Small intestine (tissue), 16 donors: ENCODE measurements at places on chromosomes 2 and 18.

DNA sequence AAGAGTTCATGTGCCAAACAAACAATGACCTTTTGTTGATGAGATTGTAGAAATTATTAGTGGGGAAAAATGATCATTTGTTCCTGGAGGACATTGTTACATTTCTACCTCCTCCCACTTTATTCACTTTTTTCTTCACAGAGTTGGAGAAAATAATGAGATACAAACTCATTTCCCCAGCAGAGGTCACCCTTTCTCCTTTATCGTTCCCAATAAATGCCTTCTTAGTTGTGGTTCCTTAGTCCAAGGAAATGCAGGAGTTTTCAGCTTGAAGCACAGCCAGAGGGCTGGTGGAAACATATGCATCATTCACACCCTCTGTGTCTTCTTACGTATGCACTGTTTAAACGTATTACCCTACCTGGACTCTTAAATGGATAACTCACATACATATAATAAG lies 108.8 kb downstream of the SLC4A3 start:
- peak; percentile 67 for DNase-seq

DNA sequence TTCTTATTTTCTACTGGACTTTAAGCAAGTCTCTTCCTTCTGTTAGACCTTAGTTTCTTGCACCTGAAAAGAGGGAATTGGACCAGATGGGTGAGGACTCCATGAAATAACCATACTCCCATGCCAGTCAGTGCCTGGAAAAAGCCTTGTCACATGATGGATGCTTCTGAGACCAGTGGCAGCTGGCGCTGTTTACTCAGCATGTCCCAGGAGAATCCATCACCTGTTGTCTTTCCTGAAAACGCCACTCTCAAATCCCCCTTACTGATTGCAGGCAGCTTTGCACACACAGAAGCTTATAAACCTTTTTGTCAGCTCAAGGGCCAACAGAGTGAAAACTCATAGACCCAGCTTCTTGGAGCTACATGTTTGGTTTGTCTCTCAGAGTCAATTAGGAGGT lies 117.6 kb downstream of the POLE4 start:
- no peak for DNase-seq

DNA sequence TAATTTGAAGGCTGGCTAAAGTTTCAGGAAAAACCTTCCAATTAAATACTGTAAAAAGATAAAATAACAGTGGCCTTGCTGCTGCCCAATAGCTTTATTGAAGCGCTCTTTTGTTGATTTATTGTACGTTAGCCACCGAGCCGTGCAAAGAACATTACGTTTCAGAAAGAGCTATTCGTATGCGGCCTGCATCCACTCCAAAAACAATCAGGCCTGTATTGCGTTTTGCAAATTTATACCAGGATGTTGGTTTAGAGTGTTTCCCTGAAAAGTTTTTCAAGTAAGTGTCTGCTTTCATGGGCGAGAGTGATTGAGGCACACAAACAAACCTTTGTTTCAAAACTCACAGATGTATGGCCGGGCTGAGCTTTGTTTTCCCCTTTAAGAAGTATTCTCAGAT lies 257.2 kb upstream of the SALL3 start:
- no peak for DNase-seq

DNA sequence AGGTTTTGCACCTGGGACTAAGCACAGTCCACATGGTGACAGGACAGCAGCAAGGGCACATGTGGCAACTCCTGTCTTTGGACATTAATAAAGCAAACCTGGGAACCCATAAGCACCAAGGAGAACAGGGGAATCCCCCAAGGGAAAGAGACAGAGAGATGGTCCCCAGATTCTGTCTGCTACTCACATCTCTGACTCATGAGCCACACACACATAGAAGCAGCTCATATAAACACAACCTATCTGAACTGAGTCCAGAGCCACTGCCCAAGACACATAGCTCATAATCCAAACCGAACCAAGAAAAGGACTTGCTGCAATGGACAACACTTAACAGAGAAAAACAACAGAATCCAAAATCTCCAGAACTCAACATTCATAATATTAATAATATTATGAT lies 82.5 kb downstream of the OSBPL1A start:
- DNase-seq = no peak

DNA sequence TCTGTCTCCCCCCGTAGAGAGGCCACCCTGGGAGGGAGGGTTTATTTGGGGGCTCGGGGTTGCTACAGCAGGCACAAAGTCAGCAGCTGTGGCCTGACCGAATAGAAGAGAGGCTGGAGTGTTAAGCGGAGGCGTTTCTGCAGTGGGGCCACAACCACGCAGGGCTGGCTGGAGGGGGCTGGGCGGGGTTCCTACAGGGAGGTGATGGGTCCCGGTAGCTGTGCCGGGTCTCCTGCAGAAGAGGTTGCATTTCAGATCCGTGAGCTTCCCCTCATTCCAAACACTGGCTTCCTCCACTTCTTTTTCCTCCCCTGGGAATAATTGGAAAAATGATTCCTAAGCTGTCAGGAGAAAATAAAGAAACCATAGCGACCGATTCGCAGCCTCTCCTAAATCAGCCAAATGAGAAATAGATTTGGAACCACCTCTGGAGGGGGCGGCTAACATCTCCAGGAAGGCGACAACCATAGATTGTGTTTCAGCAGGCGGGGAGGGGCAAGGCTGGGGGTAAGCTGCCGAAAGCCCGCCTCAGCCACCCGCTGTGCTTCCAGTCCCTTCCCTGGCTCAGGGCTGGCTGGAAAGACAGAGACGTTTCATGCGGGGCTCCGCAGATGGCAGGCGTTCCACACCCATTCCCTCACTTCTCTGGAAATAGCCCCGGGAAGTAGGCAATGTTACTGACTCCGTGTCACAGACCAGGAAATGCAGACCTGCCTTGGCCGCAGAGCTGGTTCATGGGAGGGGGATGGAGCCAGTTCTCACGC lies 85.6 kb upstream of the TAF1B start:
- DNase-seq = peak; percentile 46

- DNase-seq = no peak
Observed at GRCh38 chr2:152071092-152071491, 27.8 kb downstream of the CACNB4 start.

DNA sequence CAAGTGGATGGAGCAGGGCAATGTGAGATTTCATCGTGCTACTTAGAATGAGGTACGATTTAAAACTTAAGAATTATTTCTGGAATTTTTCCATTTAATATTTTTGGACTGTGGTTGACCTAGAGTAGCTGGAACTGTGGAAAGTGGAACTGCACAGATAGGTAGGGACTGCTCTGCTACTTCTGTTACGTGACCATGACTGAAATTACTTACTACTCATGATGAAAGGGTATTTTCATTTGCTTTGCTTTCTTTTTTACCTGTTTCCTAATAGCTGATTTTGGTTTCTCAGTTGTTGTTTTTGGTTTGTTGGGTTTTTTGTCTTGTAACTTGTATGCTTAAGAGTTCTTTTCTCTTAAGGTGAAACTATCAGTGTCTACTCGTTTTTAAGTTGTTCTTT lies 11.4 kb downstream of the UBE2E3 start:
- DNase-seq = no peak

GRCh38 chr18:58269931-58270330 lies 225.9 kb downstream of the NEDD4L start:
- DNase-seq = peak; percentile 51

DNA sequence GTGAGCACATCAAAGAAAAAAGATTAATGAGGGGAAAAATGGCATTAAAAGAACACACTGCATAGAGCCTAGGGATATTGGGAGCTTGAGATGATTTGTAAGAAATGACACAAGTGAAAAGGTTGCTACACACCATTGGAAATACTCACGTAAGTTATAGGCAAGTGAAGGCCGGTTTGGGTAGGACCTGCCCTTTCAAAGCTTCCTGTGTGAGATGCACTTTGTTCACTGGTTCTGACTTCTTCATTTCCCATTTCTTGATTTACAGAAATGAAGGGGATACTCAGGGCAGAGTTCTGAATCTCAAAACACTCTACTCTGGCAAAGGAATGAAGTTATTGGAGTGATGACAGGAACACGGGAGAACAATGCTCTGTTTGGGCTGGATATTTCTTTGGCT lies at the start of gene IL18RAP:
IL18RAP (plus strand) TSS at position 251 of the 400 bp plus-strand sequence; CDS start at position 369, 118 bp downstream.
- DNase-seq = no peak

DNA sequence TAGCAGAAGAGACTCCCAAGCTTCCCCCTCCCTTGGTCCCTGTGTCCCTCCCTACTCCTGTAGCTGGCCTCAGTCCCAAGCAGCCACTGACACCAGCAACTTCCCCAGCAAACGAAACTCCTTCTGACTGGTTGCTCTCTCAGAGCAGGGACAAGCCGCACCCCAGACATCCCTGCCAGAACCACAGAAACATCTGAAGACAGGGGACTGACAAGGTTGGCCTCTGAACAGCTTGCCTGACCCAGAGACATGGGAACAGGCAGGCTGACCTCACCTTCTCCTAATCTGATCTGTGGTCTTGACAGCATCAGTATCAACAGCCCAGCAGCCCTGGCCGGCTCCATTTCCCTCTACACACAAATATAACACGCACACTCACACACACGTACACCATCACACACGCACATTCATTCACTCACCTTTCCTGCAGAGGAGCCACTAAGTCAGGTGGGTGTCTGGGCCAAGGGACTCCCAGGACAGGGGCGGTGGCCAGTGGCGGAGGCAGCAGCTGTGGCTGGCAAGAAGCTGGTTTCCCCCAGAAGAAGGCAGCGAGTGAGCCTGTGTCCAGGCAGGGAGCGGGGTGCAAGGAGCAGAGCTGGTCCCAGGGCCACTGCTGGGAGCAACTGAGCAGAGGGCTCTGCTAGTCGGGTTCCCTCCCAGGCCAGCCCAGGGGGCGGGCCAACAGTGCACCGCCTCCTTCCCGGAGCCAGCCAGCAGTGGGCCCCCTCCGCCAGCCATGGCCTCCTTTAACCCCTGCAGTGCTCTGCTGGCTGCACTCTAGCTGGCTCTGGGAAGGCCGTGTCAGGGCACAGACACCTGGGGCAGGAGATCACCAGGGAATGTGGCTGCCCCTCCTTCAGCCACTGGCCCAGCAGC lies 59.1 kb downstream of the TNS1 start:
- DNase-seq = peak; percentile 90

GRCh38 chr2:227855440-227855839 lies 16.0 kb upstream of the DAW1 start:
- no peak for DNase-seq
